ENCODE measurements at places on chromosomes 16 and 17.

DNA sequence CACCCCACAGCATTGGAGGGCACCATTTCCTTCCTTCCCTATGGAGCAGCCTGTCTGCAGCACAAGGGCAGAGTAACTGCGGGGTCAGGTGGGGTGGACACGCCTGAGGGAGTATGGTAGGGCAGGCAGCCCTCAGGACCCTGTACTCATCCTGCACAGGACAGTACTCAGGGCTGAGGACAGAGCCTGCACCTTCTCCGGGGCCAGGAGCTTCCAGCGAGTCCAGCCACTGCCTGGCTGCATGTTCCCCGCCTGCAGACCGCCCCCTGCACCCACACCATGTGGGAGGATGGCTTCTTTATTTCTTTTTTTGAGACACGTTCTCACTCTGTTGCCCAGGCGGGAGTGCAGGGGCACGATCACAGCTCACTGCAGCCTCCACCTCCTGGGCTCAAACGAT lies 47.6 kb upstream of the CDC42EP4 start:
- DNase-seq = no peak

GRCh38 chr17:29048440-29049368 lies 5.8 kb downstream of the PIPOX start:
- no peak for DNase-seq

- DNase-seq = no peak
Measured at GRCh38 chr17:66836063-66837005, 1.4 kb downstream of the CACNG5 start.

DNA sequence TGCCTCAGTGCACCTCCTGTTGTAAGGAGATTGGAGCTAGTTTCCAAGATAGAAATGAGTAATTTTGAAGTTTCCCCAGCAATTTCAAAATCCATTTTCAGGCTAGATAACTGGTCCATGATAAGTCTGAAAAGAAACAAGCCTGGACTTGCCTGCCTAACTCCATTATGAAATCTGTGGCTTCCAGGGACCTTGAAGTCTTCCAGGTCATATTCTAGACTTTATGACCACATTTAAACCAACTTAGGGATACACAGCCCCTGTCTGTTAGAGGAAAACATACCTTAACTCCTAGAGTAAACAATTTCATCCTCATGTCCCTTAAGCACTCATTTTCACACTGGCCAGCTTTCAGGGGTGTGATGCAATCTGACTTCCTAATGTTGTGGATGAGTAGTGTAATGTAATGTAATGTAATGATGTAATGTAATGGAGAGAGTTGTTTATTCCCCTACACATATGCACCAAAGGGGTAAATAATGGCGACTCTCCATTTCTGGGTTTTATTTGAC lies 96.7 kb upstream of the FAM20A start:
- no peak for DNase-seq

- no peak for DNase-seq
Measured at GRCh38 chr17:5373112-5373511, 46.4 kb downstream of the NUP88 start.

DNA sequence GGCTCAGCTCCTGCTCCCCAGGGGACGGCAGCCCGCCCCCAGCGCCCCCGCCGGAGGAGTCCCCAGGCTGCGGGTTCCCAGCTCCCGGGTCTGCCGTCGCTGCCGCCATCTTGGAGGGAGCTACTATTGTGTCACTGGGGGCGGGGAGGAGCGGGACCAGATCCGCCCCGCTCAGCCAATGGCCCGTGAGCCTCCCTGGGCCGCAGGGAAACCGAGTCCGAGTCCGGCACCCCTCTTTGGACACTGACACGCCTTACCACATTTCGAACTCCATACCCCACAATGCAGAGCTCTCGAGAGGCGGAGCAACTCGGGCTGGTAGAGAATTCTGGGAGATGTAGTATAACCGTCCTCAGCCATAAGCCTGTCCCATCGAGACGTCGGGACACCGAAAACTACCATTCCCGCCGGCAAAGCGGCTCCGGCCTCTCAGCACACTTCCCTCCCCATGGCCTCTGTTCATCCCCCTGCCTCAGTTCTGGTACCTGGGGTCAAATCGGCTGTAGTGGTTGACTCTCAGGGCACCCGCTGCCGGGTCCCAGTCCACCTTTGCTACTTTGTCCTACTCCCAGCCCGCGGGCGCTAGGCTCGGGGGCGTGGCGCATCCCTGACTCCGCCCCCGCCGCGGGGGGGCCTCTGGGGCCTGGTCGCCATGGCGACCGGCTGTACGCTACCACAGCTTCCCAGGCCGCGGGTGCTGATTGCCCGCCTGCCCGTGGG lies at the start of the genes RANBP10 and TSNAXIP1:
TSS of gene RANBP10 (minus strand) at position 133 of the 720 bp plus-strand sequence. CDS start at position 109, 24 bp downstream.
TSS of gene TSNAXIP1 (plus strand) at position 462 of the 720 bp plus-strand sequence. CDS start 261 bp downstream, outside the sequence.
- peak; percentile 93 for DNase-seq

DNA sequence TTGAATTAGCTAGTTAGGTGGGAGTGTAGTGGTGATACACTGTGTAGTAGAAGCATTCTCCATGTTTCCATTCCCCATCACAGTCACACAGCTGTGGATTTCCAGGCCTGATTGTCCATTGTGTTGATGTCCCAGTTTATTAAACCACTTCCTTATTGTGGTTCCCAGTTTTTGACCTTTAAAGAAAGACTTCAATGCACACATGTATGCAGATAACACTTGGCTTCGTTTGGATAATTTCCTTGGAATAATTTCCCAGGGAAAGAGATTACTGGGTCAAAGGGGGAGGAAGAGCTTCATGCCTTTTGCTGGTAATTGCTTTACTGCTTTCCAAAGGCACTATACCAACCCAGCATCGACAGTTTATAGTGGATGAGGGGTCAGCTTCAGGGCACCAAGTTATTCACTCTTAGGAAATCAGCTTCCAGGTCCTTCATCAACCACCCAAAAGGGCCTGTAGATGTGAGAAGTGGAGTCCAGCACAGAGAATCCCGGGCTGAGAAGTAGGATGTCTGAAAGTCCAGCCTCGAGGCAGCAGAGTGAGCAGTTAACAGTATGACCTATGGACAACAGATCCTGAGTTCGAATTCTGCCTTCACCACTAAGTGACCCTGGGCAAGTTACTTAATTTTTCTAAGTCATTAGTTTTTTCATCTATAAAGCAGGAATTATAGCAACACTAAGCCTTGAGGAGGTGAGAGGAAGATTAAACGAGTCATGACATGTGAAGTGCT lies 31.3 kb upstream of the TNS4 start:
- DNase-seq = no peak
